ENCODE measurements at places on chromosomes 3 and 15.

DNA sequence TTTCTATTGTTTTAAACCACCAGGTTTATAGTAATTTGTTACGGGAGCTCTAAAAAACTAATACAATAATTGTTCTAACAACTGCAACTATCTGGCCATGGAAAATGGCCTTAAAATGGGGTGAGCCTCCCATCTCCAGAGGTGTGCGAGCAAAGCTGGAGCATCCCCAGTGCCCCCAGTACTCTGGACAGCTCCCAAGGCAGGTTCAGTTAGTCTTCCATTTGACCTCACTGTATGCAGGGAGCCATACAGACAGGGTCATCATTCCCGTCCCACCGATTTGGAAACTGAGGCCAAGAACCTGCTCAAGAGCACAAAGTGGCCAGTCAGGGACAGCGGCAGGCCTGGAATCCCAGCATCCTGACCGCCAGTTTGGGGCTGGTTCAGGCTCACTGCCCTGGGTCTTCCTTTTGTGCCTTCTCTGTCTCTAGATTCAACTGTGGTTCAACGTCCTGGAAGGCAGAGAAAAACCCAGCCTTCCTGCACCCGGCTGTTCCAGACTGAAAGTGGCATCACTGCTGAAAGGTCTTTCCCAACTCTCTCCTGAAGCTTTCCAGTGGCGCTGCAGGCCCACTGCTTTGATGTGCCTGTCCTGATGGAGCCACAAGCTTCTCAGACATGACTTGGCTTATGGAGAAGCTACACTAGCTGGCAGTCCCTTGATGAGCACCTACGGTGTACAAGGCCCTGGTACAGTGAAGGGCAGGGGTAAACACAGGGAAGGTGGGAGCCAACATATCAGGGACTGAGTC, 76.6 kb upstream of the LINGO1 start:
- no peak for DNase-seq

DNA sequence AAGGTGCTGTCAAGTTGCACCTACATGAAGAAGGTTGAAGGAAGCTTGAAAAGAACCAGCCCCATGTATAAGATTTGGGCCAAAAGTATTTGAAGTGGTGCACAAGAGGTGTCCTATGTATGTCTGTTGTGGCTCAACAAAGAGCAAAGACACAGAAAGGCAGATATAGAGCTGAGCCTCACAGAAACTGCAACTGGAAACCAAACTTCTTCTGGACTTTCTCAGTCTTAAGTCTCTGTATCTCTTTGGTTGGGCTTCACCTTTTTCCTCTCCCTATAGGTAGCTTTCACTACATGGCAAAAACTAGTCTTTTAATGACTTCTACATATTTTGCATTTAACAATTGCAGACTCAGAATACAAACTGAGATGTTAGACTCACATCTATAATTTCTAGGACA, 8.8 kb upstream of the CMC1 start:
- no peak for DNase-seq

DNA sequence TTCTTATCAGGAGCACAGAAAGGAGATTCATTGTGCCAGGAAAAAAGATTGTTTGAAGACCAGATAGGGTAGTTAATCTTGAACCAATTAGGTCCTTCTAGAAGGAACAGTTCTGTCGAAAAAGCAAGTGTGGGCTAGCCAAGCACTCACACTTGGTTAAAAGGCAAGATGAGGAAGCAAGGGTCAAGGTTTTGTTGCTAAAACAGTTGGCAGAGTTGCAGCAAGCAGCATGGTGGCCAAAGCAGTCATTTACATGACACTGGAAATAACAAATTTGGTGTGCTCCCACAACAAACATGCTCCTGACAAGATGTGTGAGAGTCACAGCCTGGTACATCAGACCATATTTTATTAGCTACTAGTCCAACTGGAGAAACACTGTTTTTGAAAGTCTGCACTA, 228.0 kb upstream of the CFAP20DC start:
- no peak for DNase-seq

DNA sequence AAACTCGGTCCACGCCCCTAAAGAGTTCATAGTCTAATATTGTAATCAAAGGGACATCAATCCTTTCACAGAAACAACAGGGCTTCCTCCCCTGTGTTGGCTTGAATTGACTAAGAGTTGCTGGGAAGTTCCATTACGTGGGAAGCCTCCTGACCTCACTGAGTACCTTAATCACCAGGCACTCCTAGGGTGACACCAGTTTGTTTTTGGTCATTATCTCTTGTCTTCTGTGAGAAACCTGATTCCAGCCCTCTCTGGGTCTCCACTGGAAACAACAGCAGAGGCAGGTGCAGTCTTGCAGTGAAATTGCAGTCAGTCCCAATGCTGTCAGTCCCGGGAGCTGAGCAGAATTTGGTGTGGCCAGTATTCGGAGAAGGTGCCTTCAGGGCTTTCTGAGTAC, 55.4 kb downstream of the BOC start:
- no peak for DNase-seq

DNA sequence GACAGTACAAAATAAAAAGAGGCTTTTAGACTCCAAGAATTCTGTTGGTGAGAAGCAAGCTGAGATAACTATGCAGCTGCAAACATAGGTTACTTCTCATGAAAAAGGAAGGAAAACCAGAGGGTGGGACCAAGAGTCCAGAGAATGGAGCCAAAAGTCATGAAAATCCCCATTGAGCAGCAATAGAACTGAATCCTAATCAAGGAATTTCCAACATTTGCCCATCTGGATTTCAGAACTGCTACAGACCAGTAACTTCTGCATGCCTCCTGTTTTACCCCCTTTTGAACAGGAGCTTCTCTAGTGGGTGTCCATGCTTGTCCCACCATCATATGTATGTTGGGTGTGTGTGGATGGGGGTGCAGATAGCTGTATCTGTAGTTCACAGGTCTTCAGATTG, 33.6 kb upstream of the BNC1 start:
- no peak for DNase-seq

- no peak for DNase-seq
Measured at GRCh38 chr3:41751597-41751996, 210.3 kb downstream of the ULK4 start.

DNA sequence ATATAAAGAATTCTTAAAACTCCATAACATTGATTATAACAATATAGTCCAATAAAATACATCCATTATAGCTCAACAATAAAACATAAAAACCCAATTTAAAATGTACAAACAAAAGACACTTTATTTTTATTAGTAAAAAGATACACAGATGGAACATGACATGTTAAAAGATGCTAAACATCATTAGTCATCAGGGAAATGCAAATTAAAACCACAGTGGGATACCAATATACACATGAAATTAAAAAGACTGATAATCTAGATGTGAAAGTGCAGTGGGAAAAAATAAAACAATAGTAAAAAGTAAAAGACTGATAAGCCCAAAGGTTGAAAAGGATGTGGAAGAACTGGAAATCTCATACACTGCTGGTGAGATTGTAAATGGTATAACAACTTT, 46.2 kb downstream of the DNAH12 start:
- no peak for DNase-seq

Measured in islet precursor cell (in vitro differentiated cells).